ENCODE measurements at places on chromosomes 4 and X.

DNA sequence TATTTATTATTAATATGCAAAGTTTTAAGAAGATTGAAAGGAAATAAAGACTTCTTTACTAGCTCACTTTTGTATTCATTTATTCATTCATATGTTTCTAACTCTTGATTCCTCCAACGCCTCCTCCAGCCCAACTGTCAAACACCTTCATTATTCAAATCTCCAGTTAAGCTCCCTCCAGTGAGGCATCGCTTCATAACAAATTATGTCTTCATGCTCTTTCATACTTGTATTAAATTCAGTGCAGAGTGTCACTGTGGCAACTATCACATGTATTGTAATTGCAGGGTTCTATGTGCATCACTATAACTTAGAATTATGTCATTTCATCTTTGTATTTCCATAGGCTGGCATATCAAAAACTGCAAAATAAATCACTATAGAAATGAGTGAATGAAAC is 1394.2 kb upstream of the PCDH7 start:
- DNase-seq, result no peak

DNA sequence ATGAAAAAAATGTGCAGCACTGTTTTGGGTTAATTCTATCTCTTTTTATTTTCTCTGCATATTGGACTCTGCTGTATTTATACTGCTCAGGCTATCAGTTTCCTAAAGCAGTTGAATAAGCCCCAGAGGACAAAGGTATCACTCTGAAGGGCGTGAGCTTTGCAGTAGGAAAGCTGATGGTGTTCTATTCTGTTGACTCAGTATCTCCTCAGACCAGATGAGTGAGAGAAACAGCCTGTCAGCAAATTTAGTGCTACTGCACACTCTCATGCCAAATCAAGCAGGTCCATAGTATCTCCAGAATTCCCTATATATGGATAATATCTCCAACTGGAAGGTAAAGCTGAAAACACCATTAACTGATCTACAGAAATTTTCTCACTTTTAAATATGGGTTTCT is 132.3 kb upstream of the UGT8 start:
- no peak for DNase-seq

GRCh38 chr4:86393749-86394148 is 33.9 kb upstream of the MAPK10 start:
- DNase-seq, result no peak

DNA sequence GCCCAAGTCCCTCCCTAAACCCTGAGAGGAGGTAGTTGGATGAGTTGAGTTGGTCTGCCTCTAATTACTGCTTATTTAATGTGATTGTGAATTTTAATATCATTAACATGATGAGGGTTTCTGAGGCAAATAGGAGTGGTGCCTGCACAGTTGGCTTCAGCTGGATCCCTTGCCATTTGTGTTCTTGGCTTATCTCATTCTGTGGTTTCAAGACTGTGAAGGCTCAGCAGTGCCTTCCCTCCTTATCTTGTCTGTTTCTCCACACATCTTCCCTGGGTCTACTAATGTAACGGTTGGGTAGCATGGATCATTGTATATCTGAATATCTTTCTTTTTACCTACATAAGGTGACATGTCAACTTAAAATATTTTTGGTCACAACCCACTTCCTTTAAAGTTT is 1.6 kb upstream of the SLC10A4 start:
- DNase-seq, result no peak

Data from omental fat pad (tissue), 4 donors.